GOT3 (cell line): ENCODE measurements at places on chromosomes 2 and 18.

GRCh38 chr18:44325903-44326635 is 354.6 kb upstream of the SETBP1 start:
- no peak for DNase-seq

- DNase-seq, result no peak
Observed at GRCh38 chr2:228845162-228845925, 425.7 kb downstream of the PID1 start.

GRCh38 chr2:107740300-107740699 is 86.4 kb upstream of the RGPD4 start:
- no peak for DNase-seq

DNA sequence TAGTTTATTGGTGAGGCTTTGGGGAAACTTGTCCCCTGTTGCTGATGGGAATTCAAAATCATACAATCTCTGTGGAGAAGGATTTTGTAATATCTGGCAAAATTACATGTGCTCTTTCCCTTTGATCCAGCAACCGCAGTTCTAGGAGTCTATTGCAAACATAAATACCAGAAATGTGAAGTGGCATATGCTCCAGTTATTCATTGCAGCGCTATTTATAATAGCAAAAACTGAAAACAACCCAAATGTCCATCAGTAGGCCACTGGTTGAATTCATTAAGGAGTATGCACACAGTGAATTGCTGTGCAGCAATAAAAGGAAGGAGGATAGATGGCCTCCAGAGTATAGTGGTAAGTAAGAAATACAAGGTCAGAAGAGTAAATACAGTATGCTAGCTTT is 76.5 kb downstream of the HNRNPLL start:
- no peak for DNase-seq

GRCh38 chr18:59900222-59901128 is 679 bp downstream of the PMAIP1 start:
- DNase-seq, result no peak

DNA sequence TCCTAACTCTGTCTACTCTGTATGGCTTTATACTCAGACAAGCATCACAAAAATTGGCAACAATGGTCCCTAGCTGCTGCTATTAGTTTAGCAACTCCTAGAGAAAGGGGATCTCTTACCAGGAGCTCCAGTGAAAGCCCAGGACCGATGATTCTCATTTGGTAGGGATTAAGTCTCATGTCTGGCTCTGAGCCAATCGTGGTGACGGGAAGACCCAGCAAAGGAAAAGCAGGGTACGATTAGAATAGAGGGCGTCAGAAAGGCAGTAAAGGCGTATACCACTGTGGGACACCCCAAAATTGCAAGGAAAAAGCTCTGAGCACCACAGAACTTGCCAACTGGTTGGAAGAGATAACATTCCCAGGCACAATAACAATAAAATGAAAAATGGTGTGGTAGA is 129.5 kb downstream of the MTCL1 start:
- no peak for DNase-seq

- no peak for DNase-seq
Observed at GRCh38 chr18:67519592-67519991, 3.1 kb upstream of the DSEL start.

- no peak for DNase-seq
Observed at GRCh38 chr2:239162141-239162821, 238.5 kb downstream of the HDAC4 start.

GRCh38 chr2:119553687-119554344 is 9.6 kb downstream of the CFAP221 start:
- no peak for DNase-seq

DNA sequence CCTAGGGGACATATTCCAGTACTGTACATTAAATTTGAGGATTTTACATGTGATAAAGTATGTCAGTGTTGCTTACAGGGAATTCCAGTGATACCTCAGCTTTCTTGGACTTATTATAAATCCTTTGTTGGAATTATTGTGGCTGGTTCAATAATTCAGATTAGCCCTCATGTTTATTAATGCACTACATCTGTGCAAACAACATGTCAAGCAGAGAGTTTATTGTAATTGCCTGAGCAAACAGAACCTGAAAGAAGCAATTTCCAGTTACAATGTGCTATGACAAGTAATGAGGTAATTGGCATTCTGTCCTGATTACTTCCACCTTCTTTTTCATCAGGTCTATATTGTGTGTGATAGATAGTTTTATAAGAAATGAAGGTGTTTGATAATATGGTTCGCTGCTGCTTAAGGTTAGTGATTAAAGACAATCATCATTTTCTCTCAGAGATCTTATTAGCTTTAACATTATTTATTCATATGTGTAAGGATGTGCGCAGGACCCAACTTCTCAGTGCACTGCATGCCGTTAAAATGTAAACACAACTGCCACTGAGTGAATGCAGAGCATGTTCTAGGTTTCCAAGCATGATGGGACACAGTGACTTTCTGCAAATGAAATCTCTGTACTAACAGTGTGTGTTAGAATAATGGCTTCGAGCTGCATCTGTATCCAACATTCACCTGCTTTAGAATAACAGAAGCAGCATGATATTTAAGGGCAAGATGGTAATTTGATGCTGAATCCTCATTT is 973.7 kb upstream of the POU3F3 start:
- no peak for DNase-seq

DNA sequence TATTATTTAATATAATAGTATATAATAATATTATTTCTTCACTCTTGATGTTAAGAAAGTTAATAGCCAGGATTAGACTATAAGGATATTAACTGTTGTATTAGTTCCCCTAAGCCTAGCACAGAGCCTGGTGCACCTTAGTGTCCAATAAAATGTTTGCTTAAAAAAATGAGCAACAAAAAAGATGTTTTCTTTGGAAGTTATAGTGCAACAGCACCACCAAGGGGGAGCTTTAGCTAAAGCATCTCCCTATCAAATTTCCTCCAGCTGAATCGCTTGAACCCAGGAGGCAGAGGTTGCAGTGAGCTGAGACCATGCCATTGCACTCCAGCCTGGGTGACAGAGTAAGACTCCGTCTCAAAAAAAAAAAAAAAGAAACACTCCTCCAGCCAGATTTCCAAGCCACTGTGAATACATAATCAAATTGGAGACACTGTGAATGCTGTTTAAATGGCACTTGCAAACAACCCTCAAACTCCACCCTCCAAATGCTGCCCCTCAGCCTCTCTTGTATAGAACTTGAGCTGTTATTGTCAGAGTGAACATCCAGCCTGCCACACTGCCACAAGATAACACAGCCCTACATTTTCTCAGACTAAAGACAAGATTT is 221.9 kb downstream of the DYM start:
- DNase-seq, result no peak

- DNase-seq, result no peak
Observed at GRCh38 chr18:9404565-9405060, 70.0 kb downstream of the TWSG1 start.

DNA sequence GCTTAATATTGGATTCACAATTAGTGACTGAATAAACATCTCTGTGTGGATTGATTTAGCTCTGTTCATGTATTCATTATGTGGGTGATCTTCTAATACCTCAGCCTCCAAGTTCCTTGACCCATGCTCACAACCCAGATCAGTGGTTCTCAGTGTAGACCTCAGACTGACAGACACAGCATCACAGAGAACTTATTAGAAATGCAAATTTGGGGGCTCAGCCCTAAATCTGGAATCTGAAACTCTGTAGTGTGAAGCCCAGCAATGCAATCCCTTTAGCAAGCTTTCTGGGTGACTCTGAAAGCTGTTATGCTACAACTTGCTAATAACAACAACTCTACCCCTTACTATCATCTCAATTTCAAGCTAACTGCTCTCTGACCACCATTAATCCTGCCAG is 273.1 kb upstream of the FANCL start:
- no peak for DNase-seq

GRCh38 chr2:46871976-46872381 is 43.6 kb downstream of the MCFD2 start:
- no peak for DNase-seq

DNA sequence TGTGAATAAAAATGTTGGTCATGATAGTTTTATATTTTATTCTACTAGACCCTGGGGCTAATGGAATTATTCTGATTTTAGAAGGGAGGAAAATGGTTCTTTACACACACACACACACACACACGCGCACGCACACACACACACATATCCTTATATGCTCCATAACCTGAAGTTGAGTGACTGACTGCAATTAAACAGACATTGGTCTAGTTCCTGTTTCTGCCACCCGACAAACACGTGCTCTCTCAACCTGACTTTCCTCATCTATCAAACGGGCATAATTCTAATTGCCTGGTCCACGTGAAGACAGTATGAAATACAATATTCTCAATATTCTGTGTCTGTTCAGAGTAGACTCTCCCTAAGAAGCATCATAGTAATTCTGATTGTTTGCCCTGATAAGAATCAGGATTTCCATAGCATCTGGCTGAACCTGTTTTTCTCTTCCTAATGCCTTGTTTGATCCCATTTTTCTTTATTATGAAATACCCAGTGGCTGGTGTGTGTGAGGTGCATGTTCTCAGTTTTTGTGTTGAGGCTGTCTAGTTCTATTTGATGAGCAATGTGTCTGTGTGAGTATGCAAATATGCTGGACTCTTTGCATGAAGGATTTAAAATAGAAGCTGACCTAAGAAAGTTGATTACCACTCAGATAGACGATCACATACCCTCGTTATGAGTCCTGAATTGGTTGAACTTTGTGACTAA is 51.0 kb downstream of the SETBP1 start:
- no peak for DNase-seq

DNA sequence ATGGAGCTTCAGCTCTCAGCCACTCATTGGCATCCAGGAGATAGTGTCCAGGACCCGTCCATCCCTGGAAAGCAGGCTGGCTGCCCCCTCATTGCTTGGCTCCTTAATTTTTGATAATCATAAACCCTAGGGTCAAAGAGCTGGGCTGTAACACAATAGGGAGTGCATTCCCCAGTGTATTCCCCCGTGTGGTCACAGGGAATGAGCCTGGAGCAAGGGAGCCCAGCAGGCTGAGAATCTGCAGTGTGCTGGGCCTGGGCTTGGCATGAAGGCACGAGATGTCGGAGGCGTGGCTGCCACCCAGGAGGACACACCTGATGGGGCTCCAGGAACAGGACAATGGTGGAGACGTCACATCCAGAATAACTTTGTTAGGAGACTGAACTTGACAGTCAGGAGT is 18.7 kb downstream of the TPRKB start:
- DNase-seq, result no peak
